ENCODE measurements at places on chromosomes 12 and 14.
A peak's percentile ranks its signal among the peaks of the same experiment; 100 is the strongest.

DNA sequence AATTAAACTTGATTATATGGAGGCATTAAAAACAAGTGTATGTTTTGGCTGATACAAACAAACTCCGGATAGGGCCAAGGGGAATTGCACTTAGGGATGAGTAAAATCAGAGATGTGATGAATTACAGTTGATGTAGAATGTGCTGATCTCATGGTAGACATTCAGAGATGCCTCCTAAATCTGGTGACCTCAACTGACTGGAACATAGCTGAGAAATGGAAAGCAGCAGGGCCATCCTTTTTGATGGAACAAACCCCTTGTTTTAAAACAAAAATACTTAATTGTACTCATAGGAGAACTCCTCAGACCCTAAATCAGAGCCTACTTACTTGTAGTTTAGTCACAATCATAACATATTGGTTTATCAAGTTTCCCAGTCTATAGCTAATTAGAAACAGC lies 122.8 kb downstream of the C12orf75 start:
- no peak for DNase-seq

GRCh38 chr14:102451064-102451352 lies 58.6 kb downstream of the ANKRD9 start:
- no peak for DNase-seq

- DNase-seq, result no peak
Observed at GRCh38 chr14:49880267-49881064, 12.4 kb upstream of the ARF6 start.

DNA sequence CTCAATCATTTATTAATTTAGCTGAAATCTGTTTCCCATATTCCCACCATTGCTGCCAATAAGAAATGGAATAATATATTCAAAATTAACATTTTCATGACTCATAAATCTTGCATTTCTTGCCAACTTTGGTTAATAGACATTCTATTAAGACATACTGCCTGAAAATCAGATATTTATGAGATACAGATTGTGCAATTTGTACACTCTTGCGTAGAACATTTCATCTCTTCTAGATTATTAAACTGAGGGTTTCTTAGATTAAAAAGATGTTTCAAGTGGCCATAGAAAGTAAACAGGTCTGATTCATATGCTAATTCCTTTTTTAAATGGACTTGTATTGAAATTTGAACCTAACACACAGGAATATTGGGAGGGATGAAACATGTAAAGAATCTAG lies 9.1 kb downstream of the LTA4H start:
- DNase-seq, result no peak

DNA sequence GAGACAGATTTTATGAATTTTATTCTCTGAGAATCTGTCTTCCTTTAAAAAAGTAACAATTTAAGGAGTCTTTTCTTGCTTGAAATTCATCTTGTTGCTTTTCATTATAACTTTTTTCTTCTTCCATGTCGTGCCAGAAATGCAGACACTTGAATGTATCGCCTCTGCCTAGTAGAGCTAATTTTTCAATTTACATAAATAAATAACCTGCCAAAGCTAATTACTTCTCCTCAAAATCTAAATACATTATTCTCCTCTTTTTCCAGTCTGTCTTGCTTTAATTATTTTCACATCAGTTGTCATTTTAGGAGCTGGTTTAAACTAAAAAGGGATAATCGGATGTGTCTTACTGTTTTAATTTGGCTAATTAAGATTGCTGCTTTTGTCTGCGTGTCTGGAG lies 711.1 kb upstream of the SEL1L start:
- no peak for DNase-seq

- DNase-seq, result peak; percentile 40
Observed at GRCh38 chr12:64010069-64010686, 165.7 kb downstream of the SRGAP1 start.

All from AG08396 (cell line).